Urothelium cell line (cell line): ENCODE measurements at places on chromosomes 3 and 15.

DNA sequence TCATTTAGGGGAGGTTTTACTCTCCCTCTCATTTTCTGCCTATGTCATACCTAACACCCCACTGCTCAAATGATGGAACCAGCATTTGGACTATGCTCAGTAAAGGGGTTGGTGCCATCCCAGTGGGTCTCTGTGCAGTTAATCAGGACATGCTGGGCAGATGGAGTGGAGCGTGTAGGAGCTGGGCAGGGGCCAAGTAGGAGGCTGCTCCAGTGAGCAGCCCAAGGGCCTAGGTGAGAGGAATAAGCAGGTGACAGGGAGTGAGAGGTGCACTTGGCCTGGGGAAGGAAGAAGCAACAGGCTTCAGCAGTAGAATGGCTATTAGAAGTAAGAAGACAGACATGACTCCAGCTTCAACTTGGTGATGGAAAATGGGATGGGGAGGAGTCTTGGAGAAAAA, 72.2 kb downstream of the EPHB1 start:
- no peak for DNase-seq

- no peak for DNase-seq
Observed at GRCh38 chr3:152964911-152965609, 130.1 kb downstream of the P2RY1 start.

GRCh38 chr15:73108676-73109075, 56.4 kb downstream of the NEO1 start:
- DNase-seq: no peak

- peak; percentile 50 for DNase-seq
Observed at GRCh38 chr3:112136959-112137693, 4.1 kb upstream of the GCSAM start.

DNA sequence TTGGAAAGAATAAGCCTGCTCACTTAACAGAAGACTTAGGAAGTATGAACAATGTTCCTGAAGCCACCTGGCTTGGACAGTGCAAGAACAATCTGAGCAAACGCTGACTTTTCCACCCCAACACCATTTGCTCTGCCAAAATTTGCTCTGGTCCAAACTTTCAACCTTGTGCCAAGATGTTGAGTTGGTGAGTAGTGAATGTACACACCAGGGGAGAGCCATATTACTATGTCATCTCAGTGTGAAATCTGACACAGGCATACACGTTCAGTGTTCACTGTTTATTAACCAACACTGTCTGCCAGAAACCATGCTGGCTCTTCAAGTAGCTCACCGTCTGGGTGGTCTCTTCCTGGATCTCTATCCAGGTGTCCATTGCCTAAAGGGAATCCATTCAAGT, 152.9 kb upstream of the LPP start:
- DNase-seq: no peak

GRCh38 chr3:71972031-71972430, 187.1 kb upstream of the PROK2 start:
- DNase-seq: no peak

- DNase-seq: no peak
Observed at GRCh38 chr3:492586-493316, 296.2 kb downstream of the CHL1 start.

DNA sequence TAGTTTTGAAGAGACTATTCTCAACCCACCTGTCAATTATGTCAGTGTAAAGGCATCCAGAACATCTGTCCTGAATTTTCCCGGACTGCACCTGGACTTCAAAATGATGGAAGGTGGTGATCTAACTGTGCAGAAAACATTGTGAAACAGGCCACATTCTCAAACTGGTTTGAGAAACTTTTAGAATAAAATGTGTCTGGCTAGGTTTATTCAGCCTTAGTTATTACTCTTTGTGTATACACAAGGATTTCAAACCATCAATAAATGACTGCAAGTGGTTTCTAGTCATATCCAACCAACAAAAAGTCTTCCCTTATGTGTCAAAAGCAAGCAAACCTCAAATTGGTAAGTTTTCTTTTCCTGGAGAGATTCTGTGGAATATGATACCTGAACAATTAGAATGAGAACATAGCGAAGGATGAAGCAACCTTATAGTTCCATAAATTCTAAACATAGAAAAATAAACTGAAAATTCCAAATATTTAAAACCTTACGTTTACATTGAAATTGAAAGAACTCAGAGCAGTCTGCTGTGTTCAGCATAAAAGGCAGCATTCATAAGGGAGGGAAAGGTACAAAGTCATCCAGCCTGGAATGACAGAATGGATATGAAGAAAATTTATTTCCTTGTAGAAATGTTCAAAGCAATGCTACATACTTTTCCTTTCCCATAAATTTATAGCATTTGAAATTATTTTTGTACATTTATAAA, 306.6 kb upstream of the TGFBR2 start:
- peak; percentile 40 for DNase-seq

DNA sequence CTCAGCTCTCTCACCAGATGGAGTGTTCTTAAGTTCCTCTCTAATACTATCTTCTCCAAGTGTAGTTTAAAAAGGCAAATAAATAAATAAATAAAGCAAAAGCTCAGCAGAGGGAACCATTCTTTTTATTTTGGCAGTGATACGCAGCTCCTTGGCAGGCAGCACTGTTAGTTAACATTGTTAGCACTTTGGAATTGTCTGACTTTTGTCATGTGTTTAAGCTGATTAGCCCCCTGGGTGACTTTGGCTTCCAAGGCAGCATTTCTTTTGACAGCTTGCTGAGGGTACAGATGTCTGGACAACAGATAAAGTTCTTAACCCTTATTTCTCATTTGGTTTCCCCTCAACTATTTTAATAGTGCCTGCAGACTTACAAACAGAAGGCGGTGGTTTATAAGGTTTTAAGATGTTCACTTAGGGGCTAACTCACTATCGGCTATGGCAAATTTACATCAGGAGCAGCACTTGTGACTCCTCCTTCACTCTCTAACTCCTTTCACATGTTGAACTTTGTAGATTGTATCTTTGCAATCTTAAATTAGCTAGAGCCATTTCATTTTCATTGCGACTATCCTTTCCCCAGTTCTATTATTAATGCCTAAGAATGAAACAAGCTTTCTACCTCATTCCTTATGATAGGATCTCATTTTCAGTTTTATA, 213.4 kb downstream of the ZBBX start:
- DNase-seq: no peak

- no peak for DNase-seq
Observed at GRCh38 chr3:69342074-69342473, 43.8 kb downstream of the FRMD4B start.

DNA sequence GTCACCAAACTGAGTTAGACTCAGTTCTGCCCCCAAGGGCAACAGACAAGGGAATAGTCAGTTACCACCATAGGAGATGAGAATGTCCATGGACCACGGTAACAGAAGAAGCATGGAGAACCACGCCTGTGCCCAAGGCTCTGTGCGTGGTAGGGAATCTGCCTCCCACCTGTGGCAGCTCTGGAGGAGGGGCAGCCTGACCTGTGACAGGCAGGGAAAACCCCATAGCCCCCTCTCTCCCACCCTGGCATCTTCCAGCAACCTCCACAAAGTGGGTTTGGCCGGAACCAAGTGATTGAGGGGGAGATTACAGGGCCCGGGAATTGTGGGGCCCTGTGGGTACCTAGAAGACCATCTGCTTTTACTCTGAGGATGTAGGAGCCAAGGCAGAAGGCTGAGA, 14.3 kb upstream of the LTF start:
- DNase-seq: no peak

GRCh38 chr3:64987726-64988125, 299.9 kb upstream of the ADAMTS9 start:
- no peak for DNase-seq

- no peak for DNase-seq
Observed at GRCh38 chr15:43508991-43509659, 8.3 kb upstream of the MAP1A start.

GRCh38 chr3:123276346-123277006, 74.7 kb downstream of the SEC22A start:
- no peak for DNase-seq
